Activated CD4-positive, alpha-beta T cell treated with anti-CD3 and anti-CD28 coated beads, Interleukin-2, amount 50 U/mL, for 48 hours (primary cell): ENCODE measurements at places on chromosomes 2 and 18.

DNA sequence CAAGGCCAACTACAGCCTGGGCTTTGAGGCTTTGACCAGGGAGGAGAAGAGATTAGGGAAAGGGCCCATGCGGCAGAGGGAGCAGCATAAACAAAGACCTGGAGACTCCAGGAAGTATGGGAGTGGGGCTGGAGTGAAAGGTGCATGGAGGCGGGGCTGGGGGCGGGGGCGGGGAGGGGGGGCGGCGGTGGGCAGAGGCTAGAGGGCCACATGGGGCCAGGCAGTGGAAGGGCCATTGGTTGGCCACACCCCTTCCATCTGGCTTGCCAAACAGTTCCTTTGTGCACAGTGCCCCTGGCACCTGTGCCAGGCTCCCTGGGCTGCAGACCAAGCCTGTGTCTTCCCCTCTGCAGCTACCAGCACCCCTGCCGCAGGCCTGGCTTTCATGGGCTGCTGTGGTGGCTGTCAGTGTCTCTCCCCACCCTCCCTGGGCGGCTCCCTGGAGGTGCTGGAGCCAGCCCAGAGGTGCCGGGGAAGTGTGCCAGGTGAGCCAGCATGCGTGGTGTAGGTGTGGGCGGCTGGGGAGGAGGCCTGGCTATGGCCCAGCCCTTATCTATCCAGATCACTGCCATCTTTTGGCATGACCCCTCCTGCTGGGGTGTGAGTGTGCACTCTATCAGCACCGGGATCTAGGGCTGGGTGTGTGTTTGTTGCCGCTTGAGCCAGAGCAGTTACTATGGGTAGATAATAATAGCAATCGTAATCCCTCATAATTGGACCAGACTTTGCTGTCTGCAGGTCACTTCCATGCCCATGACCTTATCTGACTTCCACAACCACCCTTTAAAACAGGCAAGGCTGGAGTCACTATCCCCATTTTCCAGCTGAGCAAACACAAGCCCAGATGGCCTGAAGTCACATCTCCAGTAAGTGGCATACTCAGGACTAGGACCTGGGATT lies 30.5 kb downstream of the DNMT3A start:
- no peak for DNase-seq

DNA sequence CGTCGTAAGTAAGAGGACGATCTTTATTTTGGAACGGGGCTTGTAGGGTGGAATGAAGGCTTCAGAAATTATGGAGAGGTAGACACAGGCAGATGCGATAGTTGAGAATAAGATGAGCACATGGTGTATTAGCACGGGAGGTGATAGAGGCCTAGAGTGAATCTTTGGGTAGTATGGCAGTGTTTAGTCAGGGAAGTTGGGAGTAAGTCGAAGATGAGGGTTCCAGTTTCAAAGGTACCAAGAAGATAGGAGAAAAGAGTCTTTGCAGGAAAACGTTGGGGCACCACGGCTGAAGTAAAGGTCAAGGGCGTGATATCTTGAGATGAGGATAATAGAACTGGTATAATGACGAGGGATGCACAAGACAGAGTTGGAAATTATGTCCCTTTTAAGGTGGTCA lies 654 bp downstream of the PIK3C3 start:
- DNase-seq = no peak

DNA sequence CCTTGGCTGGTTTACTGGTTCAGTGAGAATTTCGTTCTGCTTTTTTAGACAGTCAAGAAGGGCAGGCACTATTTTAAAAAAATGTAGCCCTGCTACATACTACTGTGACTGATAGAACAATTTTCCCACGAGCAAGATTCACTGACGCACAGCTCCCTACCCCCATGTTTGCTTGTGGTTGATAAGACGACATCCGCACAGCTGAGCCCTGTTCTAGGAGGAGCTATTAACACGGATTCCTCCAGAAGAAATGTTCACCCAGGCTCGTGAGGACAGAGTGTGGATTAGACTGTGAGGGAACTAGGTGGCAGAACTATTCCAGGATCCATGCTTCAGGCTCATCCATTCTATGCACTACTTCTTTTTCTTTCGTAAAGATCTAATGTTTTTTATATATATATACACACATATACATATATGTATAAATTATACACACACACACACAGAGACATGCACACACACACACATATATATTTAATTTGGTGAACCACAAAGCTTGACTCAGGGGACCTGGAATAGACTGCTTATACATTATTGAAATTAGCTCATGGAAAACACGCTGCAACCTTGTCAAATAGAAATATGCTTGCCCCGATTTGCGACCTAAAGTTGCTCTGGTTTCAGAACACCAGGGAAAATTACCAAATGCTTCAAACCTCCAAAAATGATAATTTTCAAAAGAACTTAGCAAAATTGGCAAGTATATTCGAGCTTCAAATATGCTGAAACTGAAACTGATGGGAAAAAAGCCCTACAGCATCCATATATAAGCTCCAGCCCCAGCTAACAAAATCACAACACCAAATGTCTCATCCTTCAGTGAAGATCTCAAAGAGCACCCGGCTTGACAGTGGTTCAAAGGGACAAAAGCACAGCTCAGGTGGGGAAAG lies 370.4 kb downstream of the SOCS6 start:
- DNase-seq = peak; percentile 25

DNA sequence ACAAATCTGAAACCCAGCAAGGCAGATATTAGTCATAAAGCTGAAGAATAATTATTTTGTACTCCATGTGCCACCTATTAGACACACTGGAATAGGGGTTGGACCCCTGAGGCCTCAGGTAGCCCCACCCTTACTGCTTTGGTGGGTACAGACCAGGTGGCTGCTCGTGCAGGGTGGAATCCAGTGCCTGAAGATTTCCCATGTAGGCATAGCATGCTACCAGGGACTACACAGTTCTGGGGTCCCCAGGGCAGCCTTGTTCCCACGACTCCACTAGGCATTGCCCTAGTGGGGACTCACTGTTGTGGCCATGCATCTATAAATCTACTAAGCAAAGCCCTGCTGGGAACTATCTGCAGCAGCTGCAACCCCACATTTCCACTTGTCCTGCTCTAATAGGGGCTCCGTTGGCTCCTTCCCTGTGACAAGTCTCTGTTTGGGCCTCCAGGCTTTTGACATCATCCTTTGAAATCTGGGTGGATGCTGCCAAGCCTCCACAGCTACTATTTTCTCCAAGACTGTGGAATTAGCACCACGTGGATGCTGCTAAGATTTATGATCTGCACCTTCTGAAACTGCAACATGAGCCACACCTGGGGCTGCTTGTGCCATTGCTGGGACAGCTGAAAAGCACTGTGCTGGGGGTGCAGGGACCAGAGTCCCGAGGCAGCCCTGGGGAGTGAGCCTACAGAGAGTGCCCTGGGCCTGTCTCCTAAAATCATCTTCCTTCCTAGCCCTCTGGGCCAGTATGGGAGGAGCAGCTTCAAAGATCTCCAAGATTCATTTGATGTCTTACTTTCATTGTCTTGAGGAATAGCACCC lies 303.8 kb downstream of the FSIP2 start:
- no peak for DNase-seq
